Natural killer cell treated with Interleukin-12 subunit alpha and Interleukin-12 subunit beta and Interleukin-15 and Interleukin-18, amount 100 ng/mL, for 72 hours (primary cell): ENCODE measurements at places on chromosomes 4 and X.

DNA sequence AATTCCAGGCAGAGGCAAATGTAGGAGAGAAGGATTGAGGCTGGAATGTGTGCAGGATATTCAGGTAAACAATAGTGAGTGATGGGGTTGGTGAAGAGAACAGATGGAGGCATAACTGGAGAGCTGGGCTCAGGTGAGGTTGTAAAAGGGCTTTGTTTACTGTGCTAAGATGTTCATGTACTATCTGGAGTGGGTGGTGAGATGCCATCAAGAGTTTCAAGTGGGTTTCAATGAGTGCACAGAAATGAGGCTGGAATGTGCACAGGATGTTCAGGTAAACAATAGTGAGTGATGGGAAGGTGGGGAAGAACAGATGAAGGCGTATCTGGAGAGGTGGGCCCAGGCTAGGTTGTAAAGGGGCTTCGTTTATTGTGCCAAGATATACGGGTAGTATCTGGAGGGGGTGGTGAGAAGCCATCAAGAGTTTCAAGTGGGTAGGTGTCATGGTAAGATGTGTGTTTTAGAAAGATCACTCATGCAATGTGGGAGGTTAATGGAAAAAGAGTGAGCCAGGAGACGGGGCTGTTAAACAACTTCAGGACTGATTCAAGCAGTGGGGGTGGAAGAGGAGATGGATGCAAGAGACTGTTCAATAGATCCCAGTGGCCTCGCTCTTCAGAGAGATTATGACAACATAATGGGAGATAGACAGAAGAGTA lies 25.4 kb upstream of the NMU start:
- H3K27me3 ChIP-seq, result peaks cover 11% of the 10 kb centered on the region

DNA sequence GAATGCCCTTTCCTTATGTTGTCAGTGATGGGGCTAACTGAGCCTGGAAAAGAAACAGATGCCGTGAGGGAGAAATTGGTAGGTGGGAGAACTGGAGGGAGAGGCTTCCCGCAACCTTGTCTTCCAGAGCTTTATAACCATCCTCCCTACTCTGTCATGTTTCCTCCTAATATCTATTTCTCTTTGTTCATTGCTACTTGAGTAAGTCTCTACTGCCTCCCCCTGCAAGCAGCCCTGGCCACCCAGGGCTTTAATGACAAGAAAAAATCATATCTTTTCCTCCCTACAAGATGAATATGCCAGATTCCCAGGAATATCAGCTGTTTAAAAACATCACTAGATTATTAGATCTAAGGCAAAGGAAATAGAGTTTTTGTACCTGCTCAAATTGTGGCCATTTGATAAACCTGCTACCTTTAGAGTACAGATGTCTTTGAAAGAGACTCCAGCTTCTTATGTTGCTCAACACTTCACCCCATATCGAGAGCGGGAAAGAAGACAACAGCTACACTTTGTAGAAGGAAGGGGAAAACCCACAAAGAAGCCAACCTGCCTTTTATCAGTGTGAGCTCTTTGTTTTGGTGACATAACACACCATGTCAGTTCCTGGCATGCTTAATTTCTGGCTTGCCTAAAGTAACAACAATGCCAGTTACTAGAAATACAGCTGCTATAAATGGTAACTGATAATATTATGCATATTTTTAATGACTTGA lies 186.6 kb upstream of the LEF1 start:
- no peak overlapping the region for H3K4me3 ChIP-seq
- DNase-seq, result no peak
- H3K4me1 ChIP-seq, result peaks cover 3% of the 10 kb centered on the region
- no peaks in the 10 kb centered on the region for H3K36me3 ChIP-seq
- no peak overlapping the region for H3K27ac ChIP-seq
- H3K27me3 ChIP-seq, result peaks cover 54% of the 10 kb centered on the region

DNA sequence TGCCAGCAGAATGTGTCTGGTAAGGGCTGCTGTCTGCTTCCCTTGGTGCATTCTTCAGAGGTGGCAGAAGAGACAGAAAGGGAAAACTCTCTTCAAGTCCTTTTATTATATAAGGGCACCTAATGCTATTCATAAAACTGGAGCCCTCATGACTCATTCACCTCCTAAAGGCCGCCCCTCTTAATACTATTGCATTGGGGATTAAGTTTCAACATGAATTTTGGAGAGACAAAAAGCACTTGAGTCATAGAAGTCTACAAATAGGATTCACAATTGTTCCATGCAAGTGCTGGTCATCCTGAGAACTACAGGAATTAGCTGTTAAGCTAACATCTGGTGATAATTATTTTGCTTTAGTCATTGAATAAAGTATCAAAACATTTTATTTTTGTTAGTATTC lies 349.5 kb downstream of the HS3ST1 start:
- no peak for DNase-seq
- no peak overlapping the region for H3K27ac ChIP-seq
- H3K4me1 ChIP-seq, result no peaks in the 10 kb centered on the region
- no peaks in the 10 kb centered on the region for H3K27me3 ChIP-seq
- H3K4me3 ChIP-seq, result no peak overlapping the region
- no peaks in the 10 kb centered on the region for H3K36me3 ChIP-seq

DNA sequence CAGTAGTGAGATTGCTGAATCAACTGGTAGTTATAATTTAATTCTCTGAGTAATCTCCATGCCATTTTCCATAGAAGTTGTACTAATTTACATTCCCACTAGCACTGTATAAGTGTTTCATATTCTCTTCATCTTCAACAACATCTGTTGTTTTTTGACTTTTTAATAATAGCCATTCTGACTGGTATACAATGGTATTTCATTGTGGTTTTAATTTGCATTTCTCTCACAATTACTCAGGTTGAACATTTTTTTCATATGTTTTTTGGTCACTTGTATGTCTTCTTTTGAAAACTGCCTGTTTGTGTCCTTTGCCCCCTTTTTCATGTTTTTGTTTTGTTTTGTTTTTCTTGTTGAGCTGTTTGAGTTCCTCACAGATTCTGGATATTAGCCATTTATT lies 880.2 kb downstream of the RAPGEF2 start:
- no peak for DNase-seq
- no peaks in the 10 kb centered on the region for H3K27me3 ChIP-seq
- H3K36me3 ChIP-seq, result peaks cover 4% of the 10 kb centered on the region
- H3K4me3 ChIP-seq, result no peak overlapping the region
- no peaks in the 10 kb centered on the region for H3K4me1 ChIP-seq
- H3K27ac ChIP-seq, result no peak overlapping the region

- no peaks in the 10 kb centered on the region for H3K4me1 ChIP-seq
- no peak for DNase-seq
- no peaks in the 10 kb centered on the region for H3K36me3 ChIP-seq
- no peaks in the 10 kb centered on the region for H3K27me3 ChIP-seq
These were observed 85.7 kb downstream of the DIAPH2 start for GRCh38 chrX:96770315-96770714.
